ENCODE measurements at places on chromosomes 11 and 22. TPM values are rescaled to one million over a fixed set of nuclear protein-coding genes. Genes with fewer than 3 reads are reported as not detected.

The ACRV1 gene
- not detected for total RNA-seq

The PTGDR2 gene
- 0.52 TPM for total RNA-seq

The ZNF280B gene
- total RNA-seq = 1.2 TPM

The ENTHD1 gene
- total RNA-seq = 0.10 TPM

The IGLL1 gene
- total RNA-seq = 0.31 TPM

Data from mononuclear cell (primary cell).